ENCODE measurements at places on chromosomes 5 and 9. TPM values are rescaled to one million over a fixed set of nuclear protein-coding genes. Genes with fewer than 3 reads are reported as not detected.

FOXD1 gene
- 3.2 TPM for total RNA-seq

DDX4 gene
- not detected for total RNA-seq

MAMDC2 gene
- total RNA-seq: 5.6 TPM

LHX2 gene
- not detected for total RNA-seq

ENHO gene
- total RNA-seq: not detected

TLX3 gene
- not detected for total RNA-seq

GPR150 gene
- under 0.01 TPM for total RNA-seq

TEX48 gene
- total RNA-seq: not detected

PKD2L2 gene
- not detected for total RNA-seq

PCA3 gene
- total RNA-seq: not detected

PCDHA6 gene
- total RNA-seq: not detected

LIFR gene
- total RNA-seq: 10.4 TPM

- DNase-seq: no peak
Observed at GRCh38 chr5:175448276-175448675, 4.3 kb upstream of the DRD1 start.

DNA sequence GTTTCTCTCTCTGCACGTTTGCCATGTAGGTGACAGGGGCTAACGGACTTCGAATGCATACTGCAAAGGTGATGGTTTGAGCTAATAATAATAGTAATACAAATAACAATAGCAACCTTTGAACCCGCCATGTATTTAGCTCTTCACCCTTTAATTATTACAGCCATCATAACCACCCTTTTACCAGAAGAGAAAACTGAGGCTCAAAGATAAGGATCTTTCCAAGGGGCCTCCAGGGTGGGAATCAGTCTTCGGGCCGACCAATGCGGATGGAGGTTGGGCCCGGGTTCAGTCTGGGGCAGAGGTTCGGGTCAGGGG lies 494 bp downstream of the CDKN2AIPNL start:
- no peak for DNase-seq

- no peak for DNase-seq
Observed at GRCh38 chr9:18668944-18669343, 195.0 kb downstream of the ADAMTSL1 start.

DNA sequence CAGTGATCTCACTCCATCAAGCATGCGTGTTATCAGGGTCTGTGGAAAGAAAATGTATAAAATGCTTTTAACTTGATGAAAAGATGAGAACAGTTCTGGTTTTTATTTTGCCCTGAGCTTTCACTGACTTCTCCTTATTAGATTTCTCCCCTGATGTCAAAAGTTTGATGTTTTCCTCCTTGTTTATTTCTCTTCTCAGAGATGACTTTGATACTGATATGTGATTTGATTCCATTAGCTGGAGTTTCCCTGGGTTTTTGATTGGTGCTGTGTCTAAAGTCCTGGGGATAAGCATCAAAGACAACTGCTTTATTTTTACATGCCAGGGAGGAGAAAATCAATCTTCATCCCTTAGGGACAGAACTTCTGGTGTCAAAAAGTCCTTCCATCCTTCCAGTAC lies 510.0 kb downstream of the KCTD16 start:
- DNase-seq: no peak

DNA sequence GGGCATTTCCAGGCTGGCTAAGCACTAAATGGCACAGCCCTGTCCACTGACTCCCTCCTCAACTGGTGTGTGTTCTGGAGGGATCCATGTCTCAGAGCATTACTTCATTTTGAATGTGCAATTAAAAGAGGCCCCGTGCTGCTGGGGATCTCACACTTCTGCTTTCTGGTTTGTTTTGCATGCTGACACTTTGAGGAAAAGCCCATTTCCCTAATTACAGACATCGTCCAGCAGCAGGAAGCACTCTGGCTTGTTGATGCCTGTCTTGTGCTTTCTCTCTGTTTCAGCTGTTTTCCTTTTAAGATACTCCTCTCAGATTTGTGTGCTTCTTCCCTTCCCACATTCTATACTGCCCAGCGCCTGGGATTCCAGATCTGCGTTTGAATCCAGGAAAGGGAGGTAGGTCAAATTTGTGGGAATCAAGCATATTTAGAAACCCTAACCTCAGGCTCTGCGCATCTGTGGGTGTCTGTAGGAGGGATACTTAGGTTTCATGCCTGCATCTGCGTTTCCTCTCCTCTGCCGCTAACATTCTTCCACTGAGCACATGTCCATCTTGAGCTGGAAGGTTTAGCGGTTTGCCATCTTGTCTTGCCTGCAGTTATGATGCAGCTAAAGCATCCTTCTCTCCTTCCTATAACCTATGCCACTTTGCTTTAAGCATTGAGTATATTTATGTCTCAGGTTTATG lies 25.7 kb downstream of the SYK start:
- DNase-seq: no peak

GRCh38 chr5:69331528-69332445 lies 814 bp downstream of the CCDC125 start:
- no peak for DNase-seq

DNA sequence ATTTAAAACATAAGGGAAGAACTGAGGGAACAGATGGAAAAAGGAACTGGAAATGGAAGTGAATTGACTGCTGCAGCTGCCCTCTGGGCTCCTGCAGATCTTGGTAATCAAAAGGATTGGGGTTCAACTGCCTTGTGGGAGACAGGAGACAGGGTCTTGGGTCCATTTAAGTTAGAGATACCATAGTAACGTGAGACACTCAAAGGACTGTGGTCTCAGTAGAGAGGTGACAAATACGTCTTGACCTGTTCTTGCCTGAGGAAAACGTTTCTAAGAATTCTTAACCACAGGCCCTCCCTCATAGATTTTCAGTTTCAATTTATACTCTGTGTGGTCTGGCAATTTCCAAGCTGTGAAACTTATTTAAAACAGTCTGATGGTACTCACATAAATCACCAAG lies 100.8 kb upstream of the DHFR start:
- DNase-seq: no peak

DNA sequence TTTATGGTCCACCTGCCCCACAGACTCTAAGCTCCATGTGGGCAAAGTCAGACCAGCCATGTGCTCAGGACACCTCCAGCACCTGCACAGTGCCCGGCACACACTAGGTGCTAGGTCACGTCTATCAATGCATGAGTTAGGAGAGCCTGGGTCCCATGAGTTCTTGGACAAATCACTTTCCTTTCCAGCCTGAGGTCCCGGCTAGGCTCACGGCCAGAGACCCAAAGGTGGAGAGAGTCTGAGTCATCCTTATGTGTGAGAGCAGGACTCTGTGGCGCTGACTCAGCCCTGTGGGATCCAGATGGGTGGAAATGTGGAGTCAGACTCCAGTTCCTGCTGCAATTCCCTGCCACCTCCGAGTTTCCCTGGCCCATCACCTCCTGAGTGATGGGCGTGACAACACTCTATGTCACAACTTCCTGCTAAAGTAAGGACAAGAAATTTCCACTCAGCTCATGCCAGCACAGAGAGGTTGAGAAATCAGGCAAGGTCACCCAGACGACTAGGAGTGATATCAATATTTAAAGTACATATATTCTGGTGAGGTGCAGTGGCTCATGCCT lies 2.5 kb upstream of the ST6GALNAC4 start:
- peak; percentile 99 for DNase-seq

GRCh38 chr5:10194083-10194482 lies 55.6 kb downstream of the ATPSCKMT start:
- no peak for DNase-seq

GRCh38 chr9:4276856-4277255 lies 23.0 kb downstream of the GLIS3 start:
- no peak for DNase-seq

DNA sequence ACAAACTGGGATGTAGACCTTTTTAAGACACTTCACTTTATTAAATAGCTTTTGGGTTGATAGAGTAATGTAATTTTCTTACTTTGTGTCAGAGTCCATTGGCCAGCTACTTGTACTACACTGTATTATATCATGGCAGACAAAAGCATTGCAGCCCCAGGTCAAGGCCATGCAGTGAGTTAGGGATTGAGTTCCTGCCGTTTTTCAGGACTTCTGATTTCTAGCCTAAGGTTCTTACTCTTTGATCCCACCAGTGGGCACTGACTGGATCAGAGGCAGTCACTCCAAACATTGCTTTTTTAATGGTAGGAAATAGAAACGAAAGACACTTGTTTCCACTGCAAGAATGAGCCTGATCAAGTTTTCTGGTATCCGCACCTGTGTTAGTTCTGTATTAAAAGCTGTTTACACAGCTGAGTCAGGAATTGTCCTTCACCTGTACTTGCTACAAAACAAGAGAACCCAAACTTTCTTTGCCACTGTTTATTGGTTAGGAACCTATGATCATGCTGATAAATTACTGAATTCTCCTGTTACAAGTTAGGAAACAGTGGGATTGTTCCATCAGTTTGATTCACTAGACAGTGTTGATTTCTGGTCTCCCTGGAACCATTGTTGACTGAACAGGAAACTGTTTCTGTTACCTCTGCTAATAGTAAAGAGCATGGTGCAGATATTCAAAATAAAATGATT lies 22.1 kb downstream of the LRRC70 start:
- DNase-seq: no peak

GRCh38 chr9:69063839-69064238 lies 28.3 kb downstream of the FXN start:
- DNase-seq: no peak

- DNase-seq: peak; percentile 52
Observed at GRCh38 chr9:23011669-23012068, 565.0 kb downstream of the DMRTA1 start.

- DNase-seq: peak; percentile 60
Observed at GRCh38 chr9:5851445-5851844, 18.5 kb upstream of the ERMP1 start.

DNA sequence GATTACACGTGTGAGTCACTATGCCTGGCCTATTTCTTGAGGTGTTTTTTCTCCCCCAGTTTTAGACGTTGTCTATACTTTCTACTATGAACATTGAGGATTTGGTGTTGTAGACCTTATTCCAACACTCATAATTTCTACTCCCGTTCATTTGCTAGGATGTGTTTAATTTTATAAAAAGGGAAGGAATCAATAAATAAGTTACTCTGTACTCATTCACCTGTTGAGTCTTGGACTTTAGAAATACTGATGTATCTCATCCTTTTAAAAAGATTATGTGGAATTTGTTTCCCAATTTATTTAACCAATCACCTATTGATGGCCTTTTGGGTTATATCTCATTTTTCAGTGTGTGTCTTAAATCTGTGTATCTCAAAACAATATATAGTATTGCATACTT lies 3.2 kb downstream of the CDK7 start:
- no peak for DNase-seq

DNA sequence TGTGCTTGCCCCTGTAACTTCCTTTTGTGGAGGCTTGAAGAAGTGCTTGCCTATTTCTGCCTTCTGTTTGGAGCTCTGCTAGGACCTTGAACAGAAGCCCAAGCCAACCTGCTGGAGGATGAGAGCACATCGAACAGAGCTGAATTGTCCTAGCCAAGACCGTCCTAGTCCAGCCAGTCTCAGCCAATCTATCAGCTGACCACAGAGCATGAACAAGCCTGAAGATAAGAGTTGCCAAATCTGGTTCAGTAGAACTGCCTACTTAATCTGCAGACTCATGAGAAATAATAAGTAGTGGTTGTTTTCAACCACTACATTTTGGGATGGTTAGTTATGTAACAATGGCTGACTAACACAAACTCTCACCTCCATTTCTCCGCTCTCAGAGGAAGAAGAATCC lies 4.4 kb upstream of the SNX2 start:
- no peak for DNase-seq

GRCh38 chr9:4024281-4024777 lies 275.5 kb downstream of the GLIS3 start:
- no peak for DNase-seq

DNA sequence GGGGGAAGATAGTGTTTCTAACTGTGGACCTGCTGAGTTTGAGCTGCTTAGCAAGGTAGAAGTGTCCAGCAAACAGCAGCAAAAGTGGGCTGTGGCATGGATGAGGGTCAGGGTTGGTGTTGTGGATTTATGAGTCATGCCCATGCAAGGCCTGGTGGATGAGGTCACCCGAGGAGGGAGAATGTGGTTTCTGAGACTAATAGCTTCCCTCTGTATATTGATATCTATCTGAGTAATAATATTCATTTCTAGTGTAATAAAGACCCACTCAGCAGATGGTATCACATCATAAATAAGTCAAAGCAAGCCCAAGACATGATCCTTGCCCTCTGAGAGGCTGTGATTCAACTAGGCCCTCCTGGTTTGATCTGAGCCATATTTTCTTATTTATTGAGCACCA lies 597.8 kb upstream of the CLINT1 start:
- DNase-seq: peak; percentile 94

GRCh38 chr5:90888511-90889324 lies 330.1 kb downstream of the ADGRV1 start:
- peak; percentile 35 for DNase-seq

All from IMR-90 (cell line).